ENCODE measurements at places on chromosomes 11 and 22.

DNA sequence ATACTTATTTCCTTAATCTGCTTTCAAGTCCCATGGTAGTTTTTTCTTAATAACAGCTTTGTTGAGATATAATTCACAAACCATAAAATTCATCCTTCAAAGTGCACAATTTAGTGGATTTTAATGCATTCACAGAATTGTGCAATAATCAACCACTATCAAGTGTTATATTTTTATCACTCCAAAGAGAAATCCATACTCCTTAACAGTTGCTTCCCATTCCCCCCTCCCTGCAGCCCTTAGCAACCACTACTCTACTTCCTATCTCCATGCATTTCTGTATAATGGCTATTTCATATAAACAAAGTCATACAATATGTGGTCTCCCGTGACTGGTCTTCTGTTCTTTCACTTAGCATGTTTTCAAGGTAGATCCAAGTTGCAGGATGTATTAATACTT is 18.8 kb upstream of the NUP50 start:
- no peak for DNase-seq

DNA sequence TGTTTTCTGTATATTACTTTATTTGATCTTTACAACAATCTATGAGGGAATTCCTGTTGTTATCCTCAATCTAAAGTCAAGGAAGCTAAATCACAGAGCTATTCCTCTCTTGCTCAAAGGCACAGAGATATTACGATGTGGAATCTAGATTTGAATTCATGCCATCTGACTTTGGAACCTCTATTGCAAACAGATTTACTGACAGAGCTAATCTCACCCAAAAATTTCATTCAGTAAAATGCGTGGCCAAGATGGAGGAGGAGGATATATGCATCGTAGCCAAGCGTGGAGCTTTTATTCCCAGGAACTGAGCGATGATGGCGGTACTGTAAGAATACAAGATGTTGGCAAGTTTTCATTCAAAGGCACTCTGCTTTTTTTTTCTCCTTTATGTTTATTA is 791.8 kb downstream of the CNTN5 start:
- DNase-seq = no peak

DNA sequence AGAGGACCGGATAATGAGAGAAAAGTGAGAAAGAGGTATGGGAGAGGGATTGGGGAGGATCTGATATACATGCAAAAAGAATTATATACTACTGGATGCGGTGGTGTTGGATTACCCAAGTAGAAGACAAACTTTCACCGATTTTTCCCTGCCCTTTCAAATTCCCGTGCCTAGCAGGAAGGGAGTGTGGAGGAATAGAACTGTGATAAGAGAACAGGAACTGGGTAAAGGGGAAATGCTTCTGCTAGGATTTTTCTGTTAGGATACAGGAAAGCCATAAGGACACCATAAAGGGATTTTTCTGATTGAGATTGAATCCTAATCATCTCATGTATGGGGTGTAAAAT is 480 bp upstream of the MTMR2 start:
- DNase-seq = no peak

- no peak for DNase-seq
These were observed 124.4 kb upstream of the PGR start for GRCh38 chr11:101254037-101254436.

- DNase-seq = no peak
These were observed 124.0 kb downstream of the ETS1 start for GRCh38 chr11:128463371-128463829.

- no peak for DNase-seq
These were observed 13.7 kb downstream of the CYP2D6 start for GRCh38 chr22:42116848-42117424.

DNA sequence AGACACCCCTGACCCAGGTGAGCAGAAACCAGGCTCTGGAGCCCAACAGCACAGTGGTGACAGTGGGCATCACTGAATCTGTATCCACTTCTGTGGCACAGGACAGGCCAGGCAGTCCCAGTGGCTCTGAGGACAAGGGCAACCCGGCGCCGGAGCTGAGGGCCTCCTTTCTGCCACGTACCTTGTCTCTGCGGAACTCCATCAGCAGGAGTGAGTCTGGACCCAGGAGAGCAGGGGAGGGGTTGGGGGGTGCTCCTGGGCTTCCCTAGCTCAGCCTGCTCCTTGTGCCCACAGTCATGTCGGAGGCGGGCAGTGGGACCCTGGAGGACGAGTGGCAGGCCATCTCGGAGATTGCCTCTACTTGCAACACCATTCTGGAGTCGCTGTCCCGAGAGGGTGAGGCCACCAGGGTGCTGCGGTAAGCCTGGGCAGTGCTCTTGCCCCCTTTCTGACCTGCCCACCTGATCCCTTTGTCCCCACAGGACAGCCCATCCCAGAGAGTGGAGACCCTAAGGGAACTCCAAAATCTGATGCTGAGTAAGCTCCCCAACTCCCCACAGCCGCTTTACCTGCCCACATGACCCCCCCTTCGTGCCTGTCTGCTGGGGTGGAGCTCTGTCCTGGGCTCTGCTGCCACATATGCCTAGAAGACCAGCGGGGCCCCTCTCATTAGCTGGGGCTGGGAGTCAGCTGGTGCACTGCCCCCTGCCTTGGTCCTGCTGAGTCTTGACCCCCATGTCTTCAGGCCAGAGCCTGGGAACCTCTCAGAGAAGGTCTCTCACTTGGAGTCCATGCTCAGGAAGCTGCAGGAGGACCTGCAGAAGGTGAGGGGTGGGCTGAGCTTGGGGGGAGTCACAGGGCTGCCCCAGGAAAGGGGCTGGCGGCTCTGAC is 12.0 kb downstream of the SIPA1 start:
- DNase-seq = no peak

DNA sequence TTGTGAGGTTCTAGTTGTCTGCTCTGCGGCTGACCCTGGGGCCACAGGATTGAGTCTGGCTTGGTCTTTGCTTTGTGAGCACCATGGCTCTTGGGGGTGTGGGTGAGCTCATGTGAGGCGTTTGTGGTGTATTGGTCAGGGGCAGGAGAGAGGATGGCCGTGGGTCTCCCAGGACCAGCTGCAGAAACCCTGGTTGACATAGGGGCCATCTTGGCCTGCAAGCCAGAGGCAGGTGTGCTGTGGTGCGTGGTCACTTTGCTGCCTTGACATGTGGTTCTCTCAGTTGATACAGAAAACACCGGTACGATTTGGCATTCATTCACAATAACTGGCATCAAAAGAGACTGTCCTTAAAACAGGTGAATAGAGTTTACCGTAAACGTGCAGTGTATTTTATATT is 11.3 kb downstream of the PHRF1 start:
- no peak for DNase-seq

- DNase-seq = no peak
These were observed 22.1 kb upstream of the IGLL5 start for GRCh38 chr22:22865311-22866072.

DNA sequence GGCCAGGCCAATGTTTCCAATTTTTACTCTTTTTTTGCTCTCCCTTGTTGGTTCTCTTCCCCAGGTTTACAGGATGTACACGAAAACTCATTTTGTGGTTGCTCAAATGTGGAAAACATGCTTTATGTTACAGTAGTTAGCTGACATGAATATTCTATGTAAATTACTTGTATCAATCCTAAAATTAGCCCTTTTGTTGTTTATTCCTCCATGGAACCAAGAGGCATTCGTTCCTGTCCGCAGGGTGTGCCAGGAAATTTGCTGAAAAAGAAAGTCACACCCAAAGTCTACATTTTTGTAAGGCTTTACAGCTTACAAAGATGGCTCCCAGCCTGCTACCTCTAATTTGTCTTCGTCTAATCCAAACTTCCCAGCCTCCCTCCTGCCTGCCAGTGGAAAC is 652.3 kb downstream of the ETS1 start:
- DNase-seq = no peak

DNA sequence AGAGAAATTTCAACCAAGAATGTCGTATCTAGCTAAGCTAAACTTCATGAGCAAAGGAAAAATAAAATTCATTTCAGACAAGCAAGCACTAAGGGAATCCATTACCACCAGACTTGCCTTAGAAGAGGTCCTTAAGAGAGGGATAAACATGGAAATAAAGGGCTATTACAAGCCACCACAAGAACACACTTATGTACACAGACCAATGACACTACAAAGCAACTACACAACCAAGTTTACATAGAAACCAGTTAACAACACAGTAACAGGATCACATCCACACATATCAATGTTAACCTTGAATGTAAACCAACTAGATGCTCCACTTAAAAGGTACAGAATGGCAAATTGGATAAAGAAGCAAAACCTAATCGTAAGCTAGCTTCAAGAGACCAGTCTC is 38.0 kb downstream of the TMEM123 start:
- DNase-seq = no peak

GRCh38 chr11:57124505-57124904 is 57.2 kb upstream of the LRRC55 start:
- no peak for DNase-seq

DNA sequence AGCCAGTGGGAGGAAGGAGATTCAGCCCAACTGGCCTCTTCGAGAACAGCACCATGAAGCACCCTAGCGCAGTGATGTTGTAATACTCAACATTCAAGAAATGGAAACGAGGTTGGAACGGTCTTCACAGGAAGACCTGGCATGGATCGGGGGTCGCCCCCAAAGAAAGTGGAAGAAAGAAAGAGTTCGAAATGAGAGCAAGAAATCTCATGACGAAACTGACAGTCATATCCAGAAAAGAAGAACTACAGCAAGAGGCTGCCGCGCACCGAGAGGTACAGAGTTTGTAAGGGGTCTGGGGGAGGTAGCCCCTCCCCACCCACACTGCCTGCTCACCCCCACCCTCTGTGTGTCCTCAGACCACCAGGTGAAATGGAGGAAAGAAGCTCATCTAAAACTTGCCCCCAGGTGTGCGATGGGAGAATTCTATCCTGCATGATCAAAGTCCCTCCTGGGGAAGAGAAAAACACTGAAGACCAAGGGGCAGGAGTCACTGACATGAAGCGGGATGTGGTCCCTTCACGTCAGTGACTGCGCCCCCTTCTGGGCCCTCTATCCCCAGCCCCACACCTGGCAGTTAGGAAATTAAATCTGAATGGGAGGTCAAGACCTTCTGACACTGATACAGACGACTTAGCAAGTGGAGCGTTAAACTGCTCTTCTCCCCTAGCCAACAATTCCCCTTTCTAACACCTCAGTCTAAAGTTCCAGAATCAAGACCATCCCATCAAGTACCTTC is 52.9 kb upstream of the SPATA19 start:
- no peak for DNase-seq

DNA sequence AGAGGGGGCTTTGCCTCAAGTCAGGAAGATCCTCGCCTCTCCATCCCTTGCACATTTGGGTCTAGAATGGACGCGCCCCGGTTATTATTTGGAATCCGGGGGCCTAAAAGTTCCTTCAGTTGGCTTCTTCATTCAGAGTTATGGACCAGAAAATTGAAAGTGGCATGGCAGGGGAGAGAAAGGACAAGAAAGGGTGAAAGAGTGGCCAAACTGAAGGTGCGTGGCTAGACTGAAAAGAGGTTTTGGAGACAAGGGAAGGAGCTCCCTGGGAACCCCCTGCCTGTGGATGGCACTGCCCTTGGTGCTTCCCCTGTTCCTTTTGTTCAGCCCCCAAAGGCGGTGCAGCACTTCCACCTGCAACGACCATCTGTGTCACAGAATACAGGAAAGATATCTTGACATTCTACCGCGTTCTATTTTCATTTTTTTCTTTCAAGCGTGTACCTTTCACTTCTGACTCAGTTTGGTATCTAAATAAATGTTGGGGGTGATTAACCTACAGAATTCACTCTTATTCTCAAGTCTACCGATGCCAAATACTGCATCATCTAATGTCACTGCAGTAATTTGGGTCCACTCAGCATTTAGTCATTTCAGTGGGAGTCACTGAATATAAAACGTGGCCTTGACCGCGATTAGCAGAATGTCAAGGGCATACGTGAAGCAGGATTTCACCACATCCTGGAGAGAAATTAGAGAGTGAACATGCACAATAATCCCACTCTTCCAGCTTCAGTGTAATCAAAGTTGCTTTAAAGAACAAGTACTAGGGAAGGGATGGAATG is 88.1 kb upstream of the ARHGAP32 start:
- DNase-seq = no peak

DNA sequence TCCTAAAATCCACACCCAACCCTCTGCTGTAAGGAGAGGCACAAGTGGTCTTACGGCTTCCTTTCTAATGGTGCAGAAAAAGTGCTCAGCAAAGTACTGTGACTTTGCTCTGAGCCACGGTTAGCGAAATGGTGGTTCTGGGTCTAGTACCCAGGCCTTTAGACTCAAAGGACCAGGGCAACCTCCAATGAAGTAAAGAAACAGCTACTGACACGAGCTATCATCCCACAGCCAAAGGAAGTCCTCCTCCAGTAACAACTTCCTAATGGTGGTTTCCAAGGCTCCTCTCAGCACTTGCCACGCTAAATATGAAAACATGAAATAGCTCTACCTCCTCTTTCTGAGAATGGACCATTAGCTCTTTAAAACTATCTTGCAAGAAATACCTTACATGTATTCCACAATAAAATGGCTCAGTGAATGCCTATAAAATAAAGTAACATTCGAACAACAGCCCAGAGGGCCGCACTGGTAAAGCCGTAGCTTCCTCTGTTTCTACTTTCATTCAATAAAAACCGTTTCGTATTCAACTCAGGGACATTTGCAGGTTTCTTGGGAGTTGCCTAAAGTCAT is 122.4 kb downstream of the ETS1 start:
- DNase-seq = no peak

DNA sequence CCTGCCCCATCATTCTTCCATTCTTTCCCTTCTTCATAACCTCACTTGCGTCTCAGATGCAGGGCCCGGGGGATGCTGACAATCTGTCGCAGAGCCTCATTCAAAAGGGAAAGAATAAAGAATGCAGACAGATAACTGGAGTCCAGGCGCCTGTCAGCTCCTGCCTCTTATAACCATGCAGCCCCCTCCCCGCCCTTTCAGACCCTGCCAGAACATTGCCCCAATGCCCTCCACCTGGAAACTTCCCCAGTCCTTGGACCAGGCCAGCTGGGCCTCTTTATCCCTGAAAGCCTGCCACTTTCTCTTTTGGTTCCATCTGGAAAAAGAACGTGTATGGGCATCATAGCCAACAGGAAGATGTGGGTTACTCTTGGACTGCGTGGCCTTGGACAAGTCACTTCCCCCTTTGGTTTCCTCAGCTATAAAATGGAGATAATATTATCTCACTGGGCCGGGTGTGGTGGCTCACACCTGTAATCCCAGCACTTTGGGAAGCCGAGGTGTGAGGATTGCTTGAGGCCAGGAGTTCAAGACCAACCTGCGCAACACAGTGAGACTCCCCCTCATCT is 2.1 kb upstream of the TCF20 start:
- no peak for DNase-seq

GRCh38 chr22:46007848-46008261 is 30.9 kb upstream of the WNT7B start:
- no peak for DNase-seq

GRCh38 chr22:22032906-22033802 is 50.6 kb upstream of the TOP3B start:
- DNase-seq = no peak

GRCh38 chr11:117084992-117085391 is 13.2 kb downstream of the SIK3 start:
- DNase-seq = no peak

- DNase-seq = no peak
These were observed 23.2 kb upstream of the NRGN start for GRCh38 chr11:124716591-124716990.

DNA sequence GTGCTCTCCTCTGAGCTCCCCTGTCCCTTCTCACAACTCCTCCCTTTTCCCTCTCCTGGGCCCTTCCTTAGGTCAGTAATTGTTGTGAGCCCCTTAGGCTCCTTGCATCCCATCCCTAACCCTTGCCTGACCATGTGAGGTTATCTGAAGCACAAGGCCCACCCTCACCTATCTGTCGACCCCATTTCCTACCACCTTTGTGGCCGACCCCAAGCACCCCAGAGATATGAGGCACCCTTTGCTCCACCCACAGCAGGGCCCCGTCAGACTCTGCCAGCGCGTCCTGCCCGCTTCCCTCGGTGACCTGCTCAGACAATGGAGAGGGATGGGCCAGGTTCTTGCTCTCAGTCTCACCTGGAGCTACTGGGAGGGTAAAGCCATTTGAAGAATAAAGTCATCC is 1.3 kb downstream of the GNG3 start:
- DNase-seq = peak; percentile 30
